GM23248 (cell line): ENCODE measurements at places on chromosomes 7 and 10. TPM values are rescaled to one million over a fixed set of nuclear protein-coding genes. Genes with fewer than 3 reads are reported as not detected.

Gene WEE2
- not detected in 2 replicates for total RNA-seq

GRCh38 chr10:117373823-117374505, 1.3 kb downstream of the PDZD8 start:
- peak; percentile 84 for DNase-seq

Gene ACBD7
- total RNA-seq, result 0.11 and 0.13 TPM in 2 replicates

Gene UNC5B
- 6.4 and 6.5 TPM in 2 replicates for total RNA-seq

Gene LRRC17
- 1.5 TPM in 1 of 2 replicates, not detected in the other for total RNA-seq

Gene ZNF138
- 5.6 and 7.6 TPM in 2 replicates for total RNA-seq

DNA sequence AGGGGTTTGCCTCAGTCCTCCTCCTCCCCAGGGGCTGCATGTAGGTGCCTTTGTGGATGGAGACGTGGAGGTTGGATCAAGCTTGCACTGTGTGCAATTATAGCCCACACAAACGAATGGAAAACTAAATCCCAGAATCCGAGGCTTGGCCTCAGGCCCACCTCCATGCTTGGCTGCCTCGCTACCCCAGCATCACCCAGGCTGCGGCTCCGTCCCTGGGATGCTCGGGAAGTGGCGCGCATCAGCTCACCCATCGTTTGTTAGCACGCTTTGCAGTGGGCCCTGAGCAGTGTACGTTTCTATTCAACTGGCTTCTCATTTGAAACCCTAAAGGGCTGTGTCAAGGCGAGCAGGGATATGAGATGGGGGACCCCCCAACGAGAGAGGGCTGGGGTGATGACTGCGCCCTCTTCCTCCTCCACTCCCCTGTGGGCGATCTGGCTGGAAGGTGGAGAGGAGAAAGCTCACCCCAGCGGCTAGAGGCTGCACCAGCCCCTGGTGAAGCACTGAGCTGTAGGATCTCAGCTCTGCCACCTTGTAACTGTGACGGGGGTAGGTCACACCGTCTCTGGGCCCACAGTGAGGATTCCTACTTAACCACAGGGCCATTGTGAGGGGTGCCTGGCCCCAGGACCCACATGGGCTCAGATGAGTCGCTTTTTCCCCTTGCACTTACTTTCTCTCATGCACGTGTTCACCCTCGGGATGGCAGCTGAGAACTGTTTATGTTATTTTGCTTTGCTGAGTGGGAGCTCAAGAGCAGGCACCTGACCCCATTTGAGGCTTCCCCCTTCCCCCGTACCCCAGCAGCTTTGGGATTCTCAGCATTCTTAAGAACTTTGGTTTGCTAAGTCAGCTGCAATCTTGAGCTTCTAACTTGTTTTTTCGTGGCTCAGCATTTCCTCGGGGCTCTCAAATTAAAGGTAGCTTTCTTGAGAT, 12.7 kb upstream of the BTBD16 start:
- peak; percentile 33 for DNase-seq

DNA sequence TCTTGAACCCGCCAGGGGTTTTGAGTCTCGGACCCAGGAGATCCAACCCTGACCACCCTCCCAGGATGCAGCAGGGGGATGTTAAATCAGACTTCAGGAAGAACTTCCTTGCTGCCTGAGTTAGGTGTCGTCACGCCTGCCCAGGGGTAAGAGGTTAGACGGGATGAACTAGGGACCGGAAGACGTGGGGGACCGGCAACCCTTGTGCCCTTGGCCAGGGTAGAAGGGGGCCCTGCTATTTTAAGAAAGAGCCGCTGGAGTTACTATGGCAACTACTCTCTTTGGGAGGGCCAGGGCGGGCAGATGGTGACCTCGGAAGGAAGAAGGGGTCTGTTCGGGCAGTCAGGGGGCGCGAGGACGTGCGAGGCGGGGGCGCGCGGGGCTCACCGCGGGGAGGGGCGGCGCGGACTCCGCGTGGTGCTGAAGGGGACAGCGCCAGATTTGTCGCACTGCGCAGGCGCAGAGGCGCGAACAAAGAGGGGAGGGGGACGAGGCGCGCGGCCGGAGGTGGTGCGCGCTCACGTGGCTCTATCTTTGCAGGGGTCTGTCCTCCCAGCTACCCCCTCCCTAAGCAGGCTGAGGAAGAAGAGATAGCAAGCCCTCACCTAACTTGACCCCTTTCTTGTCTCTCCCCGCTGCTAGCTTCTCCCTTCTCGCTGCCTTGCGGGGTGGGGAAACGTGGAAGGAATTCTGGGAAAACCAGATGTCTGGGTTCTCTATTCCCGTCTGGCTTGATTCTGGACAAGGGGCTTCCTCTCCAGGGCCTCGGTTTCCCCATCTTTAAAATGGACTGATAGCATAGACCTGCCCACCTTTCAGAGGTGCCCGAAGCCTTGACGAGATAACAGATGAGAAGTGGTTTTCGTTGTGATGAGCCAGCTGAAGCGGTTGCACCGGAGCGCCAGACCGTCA, 940 bp upstream of the PSD start:
- peak; percentile 46 for DNase-seq

Gene TSPAN12
- total RNA-seq, result under 0.01 and 2.0 TPM in 2 replicates

GRCh38 chr10:92213049-92213448, 77.8 kb downstream of the CPEB3 start:
- no peak for DNase-seq

Gene ABCB1
- 0.11 TPM in 1 of 2 replicates, not detected in the other for total RNA-seq

GRCh38 chr10:132546567-132547420, 9.2 kb downstream of the INPP5A start:
- DNase-seq, result no peak

- DNase-seq, result peak; percentile 77
Measured at GRCh38 chr10:61943674-61944378, 42.3 kb downstream of the ARID5B start.

DNA sequence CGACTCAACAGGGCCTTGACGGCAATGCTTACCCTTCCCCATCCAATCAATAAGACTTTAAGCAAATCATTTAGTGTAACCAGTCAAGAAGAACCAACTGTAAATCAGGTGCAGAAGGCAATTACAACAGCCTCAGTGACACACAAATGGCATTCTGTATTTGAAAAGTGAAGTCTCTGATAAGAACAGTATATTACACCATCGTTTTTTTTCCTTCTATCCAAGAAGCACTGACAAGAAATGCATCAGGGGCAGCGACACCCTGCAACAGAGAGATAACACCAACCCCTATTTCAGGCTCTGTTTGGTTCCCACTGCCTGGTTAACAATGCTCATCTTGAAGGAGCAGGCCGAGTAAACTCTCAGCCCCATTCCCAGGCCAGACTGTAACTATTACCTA, 204.0 kb upstream of the AOAH start:
- no peak for DNase-seq

DNA sequence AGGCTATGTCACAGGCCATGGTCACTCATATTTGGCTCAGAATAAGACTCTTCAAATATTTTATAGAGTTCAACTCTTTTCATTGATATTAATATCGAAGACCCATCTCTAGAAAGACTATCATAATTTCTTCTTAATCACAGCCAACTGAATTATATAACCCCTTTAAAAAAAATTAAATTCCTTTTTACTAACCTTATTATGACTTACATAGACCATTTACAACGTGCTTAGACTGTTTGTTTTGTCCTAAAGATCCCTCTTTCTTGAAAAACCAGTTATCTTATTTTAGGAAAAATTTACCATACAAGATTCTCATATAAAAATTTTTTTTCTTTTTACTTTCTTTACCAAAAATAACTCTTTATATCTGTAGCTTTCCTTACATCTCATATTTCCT, 10.2 kb upstream of the TMEM254 start:
- no peak for DNase-seq

DNA sequence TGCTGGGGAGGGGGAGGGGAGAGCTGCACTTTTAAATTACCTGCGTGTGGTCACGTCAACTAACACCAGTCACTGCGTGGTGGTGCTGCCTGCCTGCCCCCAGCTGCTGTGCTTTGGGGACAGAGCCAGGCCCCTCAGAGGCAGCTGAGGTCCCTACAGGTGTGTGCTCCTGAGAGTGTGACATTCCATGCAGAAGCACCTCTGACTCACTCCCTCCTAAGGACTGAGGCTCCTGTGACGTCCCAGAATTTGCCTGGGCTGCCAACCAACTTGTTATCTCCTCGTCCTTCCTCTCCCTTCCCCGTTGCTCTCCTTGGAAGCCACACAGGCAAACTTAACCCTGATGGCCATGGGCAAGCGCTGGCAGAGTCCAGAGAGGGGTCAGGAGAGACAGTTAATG, 563.0 kb downstream of the PARD3 start:
- DNase-seq, result no peak

DNA sequence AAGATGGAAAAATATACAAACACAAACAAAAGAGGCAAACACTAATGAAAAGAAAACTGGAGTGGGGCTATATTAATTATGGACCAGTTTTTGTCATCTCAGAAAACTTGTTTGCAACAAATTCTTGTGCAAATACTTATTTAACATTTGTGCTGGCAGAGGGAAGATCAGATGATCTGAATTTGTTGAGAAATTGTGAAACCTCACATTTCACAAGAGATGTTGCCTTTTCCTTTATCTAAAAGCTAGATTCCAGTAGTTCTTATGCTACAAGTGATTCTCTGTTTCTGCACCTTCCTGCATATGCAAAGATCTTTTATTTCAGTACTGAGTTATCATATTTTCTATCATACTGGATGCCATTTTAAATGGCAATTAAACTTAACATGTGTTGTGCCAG, 320.7 kb downstream of the SUGCT start:
- DNase-seq, result peak; percentile 42

Gene WASL
- total RNA-seq, result 11.6 and 13.2 TPM in 2 replicates

Gene LOXL4
- 496 and 507 TPM in 2 replicates for total RNA-seq

Gene FAM180A
- total RNA-seq, result 53.5 and 60.1 TPM in 2 replicates

GRCh38 chr10:14001298-14002040, 329.3 kb downstream of the FRMD4A start:
- DNase-seq, result no peak

- no peak for DNase-seq
Measured at GRCh38 chr10:13383399-13383761, 35.3 kb upstream of the SEPHS1 start.

GRCh38 chr10:78764436-78764835, 304.3 kb upstream of the ZMIZ1 start:
- no peak for DNase-seq

DNA sequence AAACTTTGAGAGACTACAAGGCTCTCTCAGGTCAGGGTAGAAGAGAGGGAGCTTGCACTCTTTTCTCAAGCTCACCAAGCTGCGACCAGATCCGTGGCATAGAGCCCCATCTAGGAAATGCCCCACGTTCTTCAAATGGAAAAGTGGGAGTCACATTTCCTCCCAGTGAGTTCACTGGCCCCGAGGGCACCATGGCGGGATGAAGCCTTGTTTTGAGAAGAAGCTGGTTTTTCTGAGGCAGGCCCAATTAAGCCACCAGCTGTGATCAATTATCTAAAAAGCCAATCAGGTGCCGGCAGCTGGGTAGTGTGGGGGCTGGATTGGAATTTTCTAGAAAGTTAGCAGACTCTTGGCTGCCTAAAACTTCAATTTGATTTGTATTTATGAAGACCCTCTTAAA, 101.4 kb downstream of the ZNF365 start:
- no peak for DNase-seq

Gene CUZD1
- 0.11 and 0.13 TPM in 2 replicates for total RNA-seq

DNA sequence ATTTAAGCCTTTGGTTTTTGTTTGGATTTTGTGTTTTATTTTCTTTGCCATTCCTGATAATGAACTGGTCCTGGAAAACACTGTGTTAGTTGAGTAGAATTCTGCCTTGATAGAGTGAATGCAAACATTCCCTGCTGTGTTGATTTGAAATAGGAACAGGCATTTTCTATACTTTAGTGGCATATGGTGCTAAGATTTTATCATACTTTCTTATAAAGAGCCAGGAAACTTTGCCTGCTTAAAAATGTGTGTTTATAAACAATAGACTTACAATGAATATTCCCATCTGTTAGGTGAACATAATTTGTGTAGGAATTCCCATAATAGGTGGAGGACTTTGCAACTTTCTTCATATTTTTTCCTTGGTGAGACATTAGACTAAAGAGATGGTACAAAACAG, 333.3 kb downstream of the SDK1 start:
- no peak for DNase-seq

Gene CHN2
- 1.5 TPM in 1 of 2 replicates, not detected in the other for total RNA-seq

DNA sequence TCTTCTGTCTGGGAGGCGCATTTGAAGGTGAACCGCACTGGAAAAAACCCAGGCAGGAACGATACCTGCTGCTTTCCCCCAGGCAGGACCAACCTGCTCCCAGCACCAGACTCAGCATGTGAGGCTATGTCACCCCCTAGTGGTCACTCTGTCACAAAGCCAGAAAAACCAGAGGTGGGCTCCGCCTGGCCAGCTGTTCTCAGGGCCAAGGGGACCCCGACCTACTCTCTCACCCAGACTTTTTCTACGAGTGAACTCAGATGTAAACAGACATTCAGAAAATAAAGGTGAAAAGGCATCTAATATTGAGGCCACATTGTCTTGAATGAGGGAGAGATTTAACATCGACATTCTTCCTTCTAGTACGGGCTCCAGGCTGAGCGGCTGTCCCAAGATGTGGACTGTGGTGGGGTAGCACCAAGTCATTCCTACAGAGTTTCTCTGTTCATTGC, 117.3 kb downstream of the PRKAG2 start:
- peak; percentile 75 for DNase-seq

DNA sequence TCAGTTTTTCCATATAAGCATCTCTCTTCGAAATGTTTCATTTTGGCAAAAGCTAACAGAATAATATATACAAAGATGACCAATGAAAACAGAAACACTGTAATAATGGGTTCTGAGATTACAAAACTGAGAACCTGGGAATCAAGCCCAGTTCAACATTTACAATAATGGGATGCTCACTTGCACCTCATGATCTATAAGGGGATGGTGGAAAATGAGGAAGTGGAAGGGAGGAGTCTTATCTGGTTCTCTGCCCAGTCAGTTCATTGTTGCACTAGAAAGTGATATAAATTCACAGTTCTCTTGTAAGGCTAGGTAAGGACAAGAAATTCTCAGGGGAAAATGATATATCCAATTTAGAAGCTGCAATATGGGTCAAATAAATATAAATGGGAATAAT, 31.7 kb upstream of the RHOBTB1 start:
- DNase-seq, result no peak

- DNase-seq, result no peak
Measured at GRCh38 chr10:48511875-48512231, 93.0 kb downstream of the ARHGAP22 start.

GRCh38 chr10:133516057-133516456, 11.1 kb upstream of the CYP2E1 start:
- no peak for DNase-seq

Gene LIPN
- total RNA-seq, result not detected in 2 replicates

DNA sequence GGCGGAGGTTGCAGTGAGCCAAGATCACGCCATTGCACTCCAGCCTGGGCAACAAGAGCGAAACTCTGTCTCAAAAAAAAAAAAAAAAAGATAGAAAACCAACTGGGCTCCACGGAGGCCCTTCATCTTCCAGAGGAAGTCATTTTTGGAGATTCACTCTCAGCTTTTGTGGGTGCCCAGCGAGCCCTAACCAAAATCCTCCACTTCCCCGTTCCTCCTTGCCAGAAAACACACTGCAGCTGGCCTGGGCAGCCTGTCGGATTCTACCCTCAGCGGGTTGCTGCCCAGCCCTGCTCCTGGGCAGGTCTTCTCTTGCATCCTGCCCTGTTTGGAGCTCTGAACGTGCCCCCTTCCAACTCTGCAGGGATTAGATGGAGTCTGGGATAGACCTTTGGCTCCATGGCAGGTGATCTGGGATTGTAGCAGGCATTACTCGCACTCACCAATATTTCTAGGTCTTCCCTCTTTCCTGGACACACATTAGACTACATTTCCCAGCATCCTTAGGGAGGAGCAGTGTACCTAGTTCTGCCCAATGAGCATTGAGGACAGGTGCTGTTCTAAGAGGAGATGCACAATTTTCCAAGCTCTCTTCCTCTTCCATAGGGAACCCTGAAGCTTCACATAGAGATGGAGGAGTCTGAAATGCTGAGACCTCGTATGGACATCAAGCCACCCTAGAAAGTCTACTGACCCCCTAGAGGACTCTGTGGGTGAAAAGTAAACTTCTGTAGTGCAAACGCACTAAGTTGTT, 4.6 kb downstream of the GRID2IP start:
- no peak for DNase-seq
